Thyroid gland (tissue), 4 donors: ENCODE measurements at places on chromosomes 7 and 10. TPM values are rescaled to one million over a fixed set of nuclear protein-coding genes. Genes with fewer than 3 reads are reported as not detected.

- no peak overlapping the region for H3K27ac ChIP-seq
- DNase-seq, result no peak
- H3K4me3 ChIP-seq, result no peak overlapping the region
- H3K4me1 ChIP-seq, result peaks cover 8% of the 10 kb centered on the region
- H3K36me3 ChIP-seq, result no peaks in the 10 kb centered on the region
These were observed 308.4 kb downstream of the RPS24 start for GRCh38 chr10:78341953-78342614.

The FAM241B gene
- 3.5 TPM for total RNA-seq

The KLLN gene
- 1.2 TPM for total RNA-seq

The SGCE gene
- 94.7 TPM for total RNA-seq

GRCh38 chr10:22379059-22379458 is 33.8 kb downstream of the SPAG6 start:
- H3K4me3 ChIP-seq, result no peak overlapping the region
- H3K4me1 ChIP-seq, result no peaks in the 10 kb centered on the region
- DNase-seq, result no peak
- H3K27ac ChIP-seq, result no peak overlapping the region

DNA sequence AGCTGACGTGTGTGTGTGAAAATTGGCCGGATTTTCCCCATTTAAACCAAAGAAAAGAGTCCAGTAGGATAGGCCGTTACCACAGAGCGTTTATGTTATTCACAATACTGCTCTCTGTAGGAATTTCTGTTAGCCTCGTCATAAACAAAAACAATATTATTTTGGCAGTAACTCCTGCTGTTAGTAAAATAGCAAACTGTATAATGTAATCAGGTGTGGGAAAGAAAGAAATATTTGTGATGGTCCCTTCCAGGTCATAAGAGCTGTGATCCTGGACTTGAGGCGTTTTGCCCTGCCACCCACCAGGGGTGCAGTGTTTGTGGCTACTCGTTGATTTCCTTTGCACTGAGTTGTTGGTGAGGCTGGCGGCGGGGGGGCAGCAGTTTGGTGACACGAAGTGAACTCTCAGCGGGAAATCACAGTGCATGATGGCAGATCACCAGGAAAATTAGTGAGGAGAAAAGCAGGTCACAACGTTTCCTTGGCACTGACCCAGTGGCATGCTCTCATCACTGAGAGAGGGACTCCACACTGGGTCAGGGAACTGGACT is 2.8 kb downstream of the EEPD1 start:
- peaks cover 13% of the 10 kb centered on the region for H3K4me1 ChIP-seq
- H3K36me3 ChIP-seq, result no peaks in the 10 kb centered on the region
- DNase-seq, result peak; percentile 83
- H3K27me3 ChIP-seq, result no peaks in the 10 kb centered on the region

The WEE2 gene
- not detected for total RNA-seq

GRCh38 chr7:66157060-66157459 is 42.4 kb downstream of the CRCP start:
- H3K36me3 ChIP-seq, result no peaks in the 10 kb centered on the region
- H3K27ac ChIP-seq, result no peak overlapping the region
- H3K4me3 ChIP-seq, result no peak overlapping the region
- no peak for DNase-seq

DNA sequence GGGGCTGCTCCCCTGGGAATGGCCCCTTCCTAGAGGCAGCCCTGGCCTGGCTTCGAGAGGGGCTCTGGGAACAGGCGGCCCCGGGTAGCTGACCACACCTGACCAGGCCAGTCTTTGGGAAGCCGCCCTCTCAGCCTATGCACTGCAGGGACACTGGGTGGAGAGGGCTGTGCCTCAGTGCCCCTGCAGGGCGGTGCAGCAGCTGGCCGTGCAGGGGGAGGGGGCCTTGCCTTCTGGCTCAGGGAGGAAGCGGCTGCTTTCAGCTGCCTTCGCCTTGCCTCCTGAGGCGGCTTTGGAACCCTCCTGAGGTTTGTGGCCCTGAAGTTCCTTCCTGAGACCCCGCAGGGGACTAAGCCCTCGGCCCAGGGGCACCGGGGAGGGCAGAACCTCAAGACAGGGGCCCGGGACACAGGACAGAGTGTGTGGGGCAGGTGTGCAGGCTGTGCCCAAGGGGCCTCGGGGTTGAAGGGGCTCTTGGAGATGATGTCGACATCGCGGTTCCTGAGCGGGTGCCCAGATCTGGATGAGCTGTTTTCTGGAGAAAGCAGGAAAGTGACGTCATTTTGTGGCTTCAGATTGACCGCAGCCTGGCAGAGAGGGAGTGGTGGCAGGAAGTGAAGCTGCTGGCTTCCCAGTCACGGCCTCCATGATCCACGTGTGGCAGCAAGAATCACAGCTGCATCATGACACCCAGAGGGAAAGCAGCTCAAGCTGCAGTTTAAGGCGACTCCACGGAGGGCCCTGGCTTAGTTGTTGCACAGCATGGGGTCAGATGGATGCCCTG is 17.7 kb downstream of the ADAM8 start:
- DNase-seq, result peak; percentile 22
- H3K4me3 ChIP-seq, result no peak overlapping the region
- H3K27me3 ChIP-seq, result no peaks in the 10 kb centered on the region
- H3K27ac ChIP-seq, result peak overlapping the region; percentile 41

DNA sequence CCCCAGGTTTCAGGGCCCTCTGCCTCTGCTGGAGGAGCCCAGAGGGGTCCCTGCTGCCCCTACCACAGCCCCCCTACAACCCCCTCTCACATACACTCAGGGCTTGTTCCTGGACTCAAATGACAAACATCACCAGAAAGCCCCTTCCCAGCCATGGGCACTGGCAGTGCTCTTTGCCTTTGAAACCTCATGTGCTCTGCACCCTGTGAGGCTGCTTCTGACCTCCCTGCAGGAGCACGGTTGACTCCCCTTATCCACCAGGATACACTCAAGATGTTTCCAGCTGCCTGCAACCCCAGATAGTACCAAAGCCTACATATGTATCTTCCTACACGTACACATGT is 3.5 kb upstream of the ADIRF start:
- no peak overlapping the region for H3K27ac ChIP-seq
- no peaks in the 10 kb centered on the region for H3K27me3 ChIP-seq
- peaks cover 24% of the 10 kb centered on the region for H3K4me1 ChIP-seq
- no peak overlapping the region for H3K4me3 ChIP-seq
- no peak for DNase-seq

The PNLIPRP3 gene
- total RNA-seq, result 0.27 TPM

- no peak overlapping the region for H3K27ac ChIP-seq
- no peaks in the 10 kb centered on the region for H3K27me3 ChIP-seq
- H3K4me3 ChIP-seq, result no peak overlapping the region
- no peaks in the 10 kb centered on the region for H3K36me3 ChIP-seq
- no peaks in the 10 kb centered on the region for H3K4me1 ChIP-seq
These were observed 305.5 kb downstream of the ACTR3B start for GRCh38 chr7:153065051-153065450.
